ENCODE measurements at places on chromosomes 2 and 18.

- DNase-seq = no peak
Measured at GRCh38 chr2:223642506-223642905, 40.3 kb upstream of the SCG2 start.

- DNase-seq = no peak
Measured at GRCh38 chr2:173770947-173771678, 194.1 kb downstream of the SP3 start.

DNA sequence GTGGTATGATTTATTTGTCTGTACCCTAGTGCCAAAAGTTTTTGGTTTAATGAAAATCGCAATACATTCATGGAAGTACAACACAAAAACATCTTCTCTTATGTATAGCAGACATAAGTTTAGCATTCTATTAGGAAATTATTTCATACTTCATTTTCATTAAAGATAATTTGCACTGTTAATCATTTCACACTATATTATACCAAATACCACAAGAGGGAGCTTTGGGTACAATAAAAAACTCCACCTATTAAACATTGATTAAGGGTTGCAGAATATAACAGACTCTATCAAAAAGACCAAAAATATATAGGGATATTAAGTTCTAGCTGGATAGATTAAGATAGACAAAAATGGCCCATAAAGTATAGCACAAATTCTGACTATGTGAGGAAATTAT, 79.0 kb downstream of the SLC66A3 start:
- no peak for DNase-seq

DNA sequence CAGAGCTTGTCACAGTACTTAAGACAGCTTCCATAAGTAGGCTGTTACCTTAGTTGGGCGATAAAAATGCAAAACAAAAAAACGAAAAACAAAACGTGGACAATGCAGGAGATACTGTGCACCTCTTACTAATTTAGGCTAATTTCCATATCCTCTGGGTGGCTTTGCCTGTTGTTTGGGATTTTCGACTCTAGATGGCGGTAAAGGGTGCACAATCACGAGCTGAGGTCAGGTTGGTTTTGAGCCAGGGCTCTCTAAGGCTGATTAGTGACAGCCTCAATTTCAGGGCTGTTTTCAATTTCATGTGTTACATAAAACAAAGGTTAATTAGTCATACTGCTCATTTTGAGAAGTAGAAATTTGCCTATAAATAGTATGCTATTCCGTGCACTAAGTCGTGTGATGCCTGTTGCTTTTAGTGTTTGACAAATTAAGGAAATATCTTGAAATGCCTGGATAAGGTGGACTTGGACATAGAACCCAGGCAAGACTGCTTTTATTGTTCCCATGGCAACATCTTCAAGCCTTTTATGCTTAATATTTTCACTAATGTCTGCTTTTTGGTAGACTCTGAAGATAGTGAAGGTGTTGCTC, 493.1 kb downstream of the SOCS6 start:
- DNase-seq = peak; percentile 32
